T-helper 2 cell (primary cell): ENCODE measurements at places on chromosomes 13 and 19.

DNA sequence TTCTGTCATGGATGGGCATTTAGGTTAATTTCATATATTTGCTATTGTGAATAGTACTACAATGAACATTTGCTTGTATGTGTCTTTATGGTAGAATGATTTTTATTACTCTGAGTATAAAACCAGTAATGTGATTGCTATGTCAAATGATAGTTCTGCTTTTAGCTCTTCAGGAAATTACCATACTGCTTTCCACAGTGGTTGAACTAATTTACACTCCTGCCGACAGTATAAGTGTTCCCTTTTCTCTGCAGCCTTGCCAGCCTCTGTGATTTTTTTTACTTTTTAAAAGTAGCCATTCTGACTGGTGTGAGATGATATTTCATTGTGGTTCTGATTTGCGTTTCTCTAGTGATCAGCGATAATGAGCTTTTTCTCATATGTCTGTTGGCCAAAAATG is 6.5 kb downstream of the SIGLEC7 start:
- DNase-seq = no peak

GRCh38 chr19:35555301-35556005 is 8.0 kb downstream of the ATP4A start:
- no peak for DNase-seq

DNA sequence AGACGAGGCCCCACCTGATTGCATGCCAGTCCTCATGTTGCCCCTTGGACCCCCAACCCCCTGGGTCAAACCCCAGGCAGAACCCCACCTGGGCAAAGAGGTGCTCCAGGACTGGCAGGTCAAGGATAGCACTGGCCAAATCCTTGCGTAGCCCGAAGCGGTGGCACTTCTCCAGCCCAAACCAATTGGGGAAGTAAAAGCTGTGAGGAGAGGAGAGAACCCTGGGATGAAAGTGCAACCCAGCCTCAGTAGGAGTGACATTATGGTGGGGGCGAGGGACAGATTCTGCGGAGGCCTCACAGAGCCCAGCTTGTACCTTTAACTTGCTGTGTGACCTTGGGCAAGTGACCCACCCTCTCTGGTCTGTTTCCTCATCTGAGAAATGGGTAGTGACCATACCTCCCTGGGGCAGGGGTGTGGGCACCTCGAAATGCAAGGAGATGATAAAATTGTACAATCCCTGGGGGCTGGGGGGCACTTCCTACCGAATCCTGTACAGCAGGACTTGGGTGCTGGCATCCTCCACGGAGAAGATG is 4.4 kb downstream of the JAK3 start:
- no peak for DNase-seq

- DNase-seq = no peak
Measured at GRCh38 chr19:41297628-41298347, 12.2 kb upstream of the CCDC97 start.

DNA sequence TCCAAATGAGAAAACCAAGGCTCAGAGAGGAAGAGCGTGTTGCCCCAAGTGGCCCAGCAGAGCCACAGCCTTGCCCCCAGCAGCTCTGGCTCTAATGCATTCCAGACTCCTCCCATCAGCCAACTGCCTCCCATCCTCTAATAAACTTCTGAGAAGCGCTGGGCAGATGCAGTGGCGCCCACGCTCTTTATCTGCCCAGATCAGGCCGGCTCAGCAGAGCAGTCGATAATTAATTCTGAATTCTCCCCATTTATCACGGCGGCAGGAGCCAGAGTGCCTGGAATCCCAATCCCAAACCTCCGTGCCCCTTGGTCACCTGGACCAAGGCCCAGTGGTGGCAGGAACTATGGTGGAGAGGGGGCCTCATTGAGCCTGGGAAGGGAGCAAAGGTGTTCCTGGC is 13.9 kb downstream of the TINCR start:
- no peak for DNase-seq

DNA sequence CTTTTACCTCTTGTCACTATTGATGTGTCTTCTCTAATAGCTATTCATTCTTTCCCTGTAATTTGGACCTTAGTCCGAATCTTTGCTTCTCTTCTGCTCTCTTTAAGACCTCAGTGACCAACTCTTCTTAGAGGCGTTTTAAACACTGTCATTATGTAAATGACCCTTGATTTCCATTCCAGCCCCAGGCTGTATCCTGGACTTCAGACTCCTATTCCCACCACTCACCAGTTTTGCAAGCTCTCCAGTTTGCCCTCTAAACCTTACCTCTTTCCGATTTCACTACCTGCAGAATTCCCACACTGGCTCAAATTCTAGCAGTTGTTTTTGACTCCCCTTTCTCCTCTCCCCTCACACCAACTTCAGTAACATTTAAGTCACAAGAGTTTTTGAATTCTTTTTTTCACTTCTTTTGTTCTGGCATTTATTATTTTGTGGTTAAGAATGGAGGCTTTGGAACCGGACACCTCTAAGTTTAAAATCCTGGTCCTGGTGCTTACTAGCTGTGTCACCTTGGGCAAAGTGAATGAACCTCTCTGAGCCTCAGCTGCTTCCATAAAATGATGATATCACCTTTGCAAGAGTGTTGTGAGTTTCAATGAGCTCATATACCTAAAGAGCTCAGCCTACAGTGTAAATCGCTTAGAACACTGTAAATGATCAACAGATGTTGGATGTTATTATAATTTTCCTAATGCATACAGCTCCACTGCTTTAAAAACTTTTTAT is 13.6 kb upstream of the HMGB1 start:
- no peak for DNase-seq

DNA sequence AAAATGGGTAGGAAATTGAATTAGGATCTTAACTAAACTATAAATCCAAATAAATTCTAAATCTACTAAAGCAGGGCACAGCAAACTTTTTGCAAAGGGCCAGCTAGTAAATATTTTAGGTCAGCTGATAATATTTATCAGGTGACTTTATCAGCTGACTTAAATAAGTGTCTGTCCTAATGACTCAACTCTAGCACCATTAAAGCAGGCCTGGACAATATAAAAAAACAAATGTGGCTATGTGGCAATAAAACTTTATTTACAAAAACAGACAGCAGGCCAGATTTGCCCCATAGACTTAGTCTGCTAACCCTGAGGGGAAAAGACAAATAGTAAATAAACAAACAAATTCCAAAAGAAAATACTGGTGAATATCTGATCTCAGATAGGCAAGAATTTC is 27.7 kb upstream of the DOCK9 start:
- DNase-seq = no peak
